ENCODE measurements at places on chromosomes 7 and 10. TPM values are rescaled to one million over a fixed set of nuclear protein-coding genes. Genes with fewer than 3 reads are reported as not detected.

TBC1D12 gene
- total RNA-seq, result 4.3 TPM

HOXA13 gene
- total RNA-seq, result 18.8 TPM

EVX1 gene
- not detected for total RNA-seq

TMEM273 gene
- total RNA-seq, result not detected

LRRC18 gene
- not detected for total RNA-seq

TEX47 gene
- total RNA-seq, result not detected

NUTM2A gene
- not detected for total RNA-seq

SPDYE8 gene
- total RNA-seq, result not detected

DPYSL4 gene
- 2.8 TPM for total RNA-seq

RAB11FIP2 gene
- 15.8 TPM for total RNA-seq

LRIT1 gene
- not detected for total RNA-seq

LRRTM3 gene
- not detected for total RNA-seq

RNF148 gene
- total RNA-seq, result not detected

SLC26A3 gene
- not detected for total RNA-seq

IDI2 gene
- total RNA-seq, result not detected

PRKG1 gene
- total RNA-seq, result 0.71 TPM

AFAP1L2 gene
- 2.3 TPM for total RNA-seq

PCLO gene
- total RNA-seq, result 2.9 TPM

LBX1 gene
- total RNA-seq, result not detected

EN2 gene
- not detected for total RNA-seq

NACAD gene
- 3.5 TPM for total RNA-seq

CFAP46 gene
- total RNA-seq, result 0.53 TPM
